Vagina (tissue), 2 donors: ENCODE measurements at places on chromosomes 2 and 18.

- DNase-seq, result no peak
These were observed 50.1 kb downstream of the MYCN start for GRCh38 chr2:15990151-15991101.

DNA sequence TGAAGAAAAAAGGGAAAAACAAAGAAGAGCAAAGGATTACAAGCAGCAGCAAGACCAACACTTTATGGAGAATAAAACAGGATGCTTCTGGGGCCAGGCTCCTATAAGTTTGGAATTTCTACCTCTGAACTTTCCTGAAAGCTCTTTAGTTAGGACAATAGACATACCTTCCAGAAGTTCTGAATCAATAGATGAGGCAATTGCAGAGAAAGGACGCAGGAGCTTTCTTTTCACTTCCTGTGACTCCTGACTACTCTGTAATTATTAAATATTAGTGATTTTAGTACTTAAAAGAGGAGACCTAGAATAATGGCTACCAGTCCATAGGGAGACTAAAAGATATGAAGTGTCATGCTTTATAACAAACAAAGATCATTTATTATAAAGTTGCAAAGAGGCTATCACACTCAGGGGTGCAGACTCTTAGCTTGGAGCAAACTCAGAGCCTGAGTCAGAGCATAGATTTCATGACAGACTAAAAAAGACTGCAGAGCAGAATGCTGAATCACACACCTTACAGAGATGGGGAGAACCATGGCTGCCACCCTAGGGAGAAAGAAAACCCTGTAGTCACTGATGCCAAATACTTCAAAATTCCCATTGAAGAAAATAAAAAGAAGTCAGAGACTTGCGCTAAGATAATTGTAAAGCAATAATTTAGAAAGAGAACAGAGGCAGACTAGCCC lies 52.5 kb upstream of the FAM136A start:
- DNase-seq, result no peak

- DNase-seq, result no peak
These were observed 8.9 kb downstream of the RAB31 start for GRCh38 chr18:9716780-9717563.

- no peak for DNase-seq
These were observed 35.4 kb upstream of the FSHR start for GRCh38 chr2:49189512-49190225.

GRCh38 chr18:44652722-44653121 lies 28.0 kb upstream of the SETBP1 start:
- no peak for DNase-seq

GRCh38 chr2:21043744-21044532 lies at the start of gene APOB:
TSS of gene APOB (minus strand) at chr2:21044073. CDS start at chr2:21043945, 128 bp downstream.
- DNase-seq, result no peak

GRCh38 chr18:43620936-43621335 lies 343.6 kb upstream of the SYT4 start:
- no peak for DNase-seq

DNA sequence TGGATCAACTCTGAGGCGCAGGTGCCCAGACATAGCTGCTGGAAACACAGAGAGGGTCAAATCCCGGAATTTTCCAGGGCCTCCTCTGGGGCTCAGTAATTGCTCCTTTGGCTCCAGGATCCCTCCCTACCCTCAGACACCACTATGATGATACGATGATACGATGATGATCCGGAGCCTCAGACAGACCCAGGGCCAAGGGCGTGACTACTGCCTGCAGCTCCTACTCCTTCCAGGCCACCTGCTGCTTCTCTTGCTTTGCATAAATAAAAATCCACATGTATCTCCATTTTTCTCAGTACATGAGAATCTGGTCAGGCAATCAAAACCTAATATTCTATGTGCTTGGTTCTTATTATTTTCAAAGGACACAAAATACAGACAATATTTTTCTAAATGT lies 33.7 kb downstream of the MRPL35 start:
- DNase-seq, result no peak
